NCI-H187 (cell line): ENCODE measurements at places on chromosomes 6 and 20.

GRCh38 chr6:108337721-108338120 lies 42.9 kb downstream of the AFG1L start:
- DNase-seq, result no peak

- no peak for DNase-seq
Measured at GRCh38 chr6:49806145-49806544, 19.1 kb upstream of the PGK2 start.

- DNase-seq, result no peak
Measured at GRCh38 chr6:111971181-111971841, 82.6 kb upstream of the CCN6 start.

GRCh38 chr20:60751826-60752225 lies 500.2 kb upstream of the CDH4 start:
- no peak for DNase-seq

- no peak for DNase-seq
Measured at GRCh38 chr6:146968041-146968760, 236.0 kb upstream of the STXBP5 start.

- no peak for DNase-seq
Measured at GRCh38 chr20:54123587-54124180, 50.1 kb downstream of the CYP24A1 start.

DNA sequence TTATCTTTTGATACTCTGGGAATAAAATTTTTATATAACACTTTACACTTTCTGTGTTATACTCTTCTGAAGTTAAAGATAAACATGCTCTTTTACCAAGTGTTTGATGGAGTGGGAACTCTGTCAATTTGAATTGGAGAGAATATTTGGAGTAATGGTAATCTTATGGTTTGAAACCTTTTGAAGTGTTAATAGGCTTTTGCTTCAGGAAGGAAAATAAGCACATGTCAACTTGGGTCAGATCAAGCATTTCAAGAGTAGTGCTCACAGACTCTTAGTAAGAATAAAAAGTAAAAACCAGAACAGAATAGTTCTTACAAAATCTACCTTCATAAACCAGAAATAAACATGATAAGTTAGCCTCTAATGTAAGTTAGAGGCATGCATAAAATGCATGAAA lies 24.4 kb upstream of the IRAK1BP1 start:
- DNase-seq, result no peak

DNA sequence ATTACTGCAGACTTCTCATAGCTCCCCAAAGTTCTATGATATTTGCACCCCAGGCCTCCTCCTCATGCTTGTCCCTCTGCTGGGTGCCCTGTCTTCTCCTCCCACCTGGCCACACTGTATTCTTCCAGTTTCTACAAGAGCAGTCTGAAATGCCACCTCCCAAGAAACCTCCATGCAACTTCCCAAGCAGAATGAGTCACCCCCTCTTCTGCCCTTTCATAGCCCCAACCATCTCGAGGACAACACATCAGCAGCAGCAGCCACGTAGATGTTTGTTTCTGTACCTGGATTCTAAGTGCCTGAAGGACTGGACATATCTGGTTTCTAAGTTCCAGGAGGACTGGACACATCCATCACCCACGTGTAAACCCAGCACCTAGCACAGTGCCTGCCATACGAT lies 6.6 kb upstream of the ULBP2 start:
- DNase-seq, result no peak

GRCh38 chr6:111429571-111429970 lies 53.4 kb downstream of the REV3L start:
- no peak for DNase-seq

DNA sequence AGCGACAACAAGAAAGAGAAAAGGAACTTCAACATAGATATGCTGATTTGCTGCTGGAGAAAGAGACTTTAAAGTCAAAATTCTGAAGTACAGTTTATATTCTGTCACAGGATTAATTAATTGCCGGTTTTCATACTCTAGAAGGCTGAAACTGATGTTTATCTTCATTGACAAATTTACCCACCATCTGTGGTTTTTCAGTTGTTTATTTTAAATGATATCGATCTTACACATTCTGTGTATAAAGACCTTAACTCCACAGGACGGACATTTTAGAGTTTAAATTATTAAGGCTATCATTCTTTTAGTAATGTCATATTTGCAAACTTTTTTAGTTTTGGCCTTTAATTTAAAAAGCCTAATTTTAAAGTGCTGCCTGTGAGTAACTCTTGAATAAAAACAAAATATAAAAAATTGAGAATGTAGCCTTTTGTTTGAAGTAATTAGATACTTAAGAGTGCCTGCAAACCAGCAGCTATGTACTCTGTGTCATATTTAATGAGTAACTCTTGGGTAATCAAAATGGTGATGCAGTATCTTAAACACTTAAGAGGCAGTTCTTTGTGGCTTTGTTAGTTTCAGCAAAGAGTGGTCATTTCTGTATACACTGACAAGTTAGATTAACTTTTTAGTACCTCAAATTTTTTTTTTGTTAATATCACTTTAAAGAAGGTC lies 59.3 kb downstream of the CDC5L start:
- DNase-seq, result no peak

DNA sequence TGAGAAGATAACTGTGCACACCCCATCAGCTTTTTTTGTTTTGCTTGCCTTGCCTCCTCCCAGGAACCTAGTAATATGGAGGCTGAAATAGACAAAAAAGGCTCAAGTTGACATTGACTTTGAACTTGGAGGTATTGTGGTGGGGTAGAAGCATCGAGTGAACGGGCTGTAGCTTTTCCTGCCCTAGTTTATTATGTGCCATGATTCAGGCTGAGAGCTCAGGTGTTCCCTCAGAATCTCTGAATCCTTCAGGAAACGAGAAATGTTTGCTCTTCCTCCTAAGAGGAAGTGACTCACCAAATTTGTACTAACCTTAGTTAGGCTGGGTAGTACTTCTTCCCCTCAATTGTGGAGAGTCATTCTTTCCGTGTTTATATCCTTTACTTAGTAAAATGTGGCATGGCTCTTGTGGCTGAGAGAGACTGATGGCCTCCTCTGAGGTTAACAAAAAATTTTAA lies 98.8 kb downstream of the SASH1 start:
- DNase-seq, result no peak

- DNase-seq, result no peak
Measured at GRCh38 chr6:103707596-103708325, 1152.0 kb downstream of the HACE1 start.

- no peak for DNase-seq
Measured at GRCh38 chr6:96227135-96227534, 211.4 kb downstream of the FUT9 start.

DNA sequence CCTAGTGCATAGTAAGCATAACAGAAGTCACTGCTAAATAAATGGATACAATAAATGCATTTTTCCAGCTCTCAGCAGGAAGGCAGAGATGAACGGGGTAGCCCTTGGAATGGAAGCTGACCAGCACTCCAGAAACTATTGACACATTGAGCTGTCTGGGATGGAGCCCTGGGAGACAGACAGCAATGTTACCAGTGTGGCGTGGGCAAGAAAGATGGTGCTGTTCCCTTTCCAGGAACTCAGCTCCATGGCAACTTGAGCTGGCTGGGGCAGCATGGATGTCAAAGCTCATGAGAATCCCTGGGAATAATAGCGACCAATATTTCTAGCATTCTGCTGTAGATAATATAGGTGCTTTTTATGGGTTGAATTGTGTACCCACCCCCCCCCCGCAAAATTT lies 104.3 kb upstream of the PTPRT start:
- no peak for DNase-seq

- DNase-seq, result no peak
Measured at GRCh38 chr6:147322299-147323162, 118.3 kb downstream of the STXBP5 start.

DNA sequence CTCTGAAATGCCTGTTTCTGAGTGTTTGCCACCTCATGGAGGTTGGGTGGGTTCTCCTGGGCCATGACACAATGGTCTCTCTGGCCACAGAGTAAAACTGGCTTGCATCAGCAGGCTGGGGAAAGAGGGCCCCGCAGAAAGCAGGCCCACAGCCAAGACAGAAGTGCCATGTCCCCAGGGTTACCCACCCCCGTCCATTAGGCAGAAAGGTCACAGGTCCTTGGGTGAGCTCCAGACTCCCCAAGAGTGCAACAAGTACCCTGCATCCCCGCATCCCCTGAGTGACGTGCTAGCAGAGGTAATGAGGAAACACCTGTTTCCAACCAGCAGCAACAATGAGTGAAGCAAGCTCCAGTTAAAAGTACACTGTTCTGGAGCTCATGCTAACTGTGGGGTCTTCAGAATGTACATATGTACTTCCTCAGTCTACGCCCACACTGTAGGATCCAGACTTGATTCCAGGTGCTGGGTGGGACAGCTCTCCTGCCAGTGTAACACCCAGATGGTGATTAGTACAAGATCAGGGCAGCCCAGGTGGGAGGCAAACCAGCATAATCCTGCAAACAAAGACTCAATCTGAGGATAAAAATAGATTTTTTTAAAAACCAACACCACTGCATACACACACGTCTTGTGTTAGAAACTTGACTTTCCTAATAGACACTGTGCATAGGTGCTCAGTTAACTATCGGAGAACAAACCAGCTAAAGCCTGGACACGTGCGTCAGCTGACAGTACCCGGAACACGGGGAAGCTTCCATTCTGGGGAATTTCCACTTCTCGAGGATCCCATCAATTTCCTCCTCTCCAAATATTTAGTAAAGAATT lies 31.5 kb downstream of the RRBP1 start:
- DNase-seq, result no peak

DNA sequence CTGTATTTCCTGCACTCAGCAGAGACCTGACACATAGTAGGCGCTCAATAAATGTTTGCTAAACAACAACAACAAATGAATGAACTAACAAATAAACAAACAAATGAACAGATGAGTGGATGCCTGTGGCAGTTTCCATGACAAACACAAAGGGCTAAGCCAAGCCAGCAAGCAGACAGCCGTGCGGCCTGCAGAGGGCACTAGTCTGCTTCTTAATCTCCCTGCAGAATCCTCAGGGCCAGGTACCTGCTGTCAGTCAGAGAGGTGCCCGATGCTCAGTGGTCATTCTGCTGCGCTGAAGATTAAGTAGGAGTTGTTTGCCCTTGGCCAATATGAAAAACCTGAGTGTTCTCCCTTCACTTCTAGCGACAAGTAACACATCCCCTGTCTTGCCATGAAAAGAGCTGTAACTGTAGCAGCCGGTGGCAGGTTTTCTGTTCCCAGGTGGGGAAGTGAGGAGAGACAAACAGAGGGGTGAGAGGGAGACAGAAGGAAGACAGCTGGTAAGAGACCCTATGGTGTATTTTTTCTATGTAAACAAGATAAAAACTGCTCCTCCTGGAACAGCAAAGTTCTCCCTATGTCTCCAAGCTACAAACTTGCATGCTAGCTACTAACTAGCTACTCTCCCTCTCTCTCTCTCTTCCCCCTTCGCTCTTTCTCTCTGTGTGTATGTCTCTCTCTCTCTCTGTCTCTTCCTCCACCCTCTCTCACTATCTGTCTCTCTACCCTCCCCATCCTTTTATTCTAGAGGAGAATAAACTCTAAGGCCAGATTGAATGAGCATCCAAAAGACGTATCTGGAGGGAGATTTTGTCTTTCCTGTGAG lies at the start of gene MC3R:
Gene MC3R (plus strand): TSS at position 779 of the 829 bp plus-strand sequence. CDS start 112 bp downstream, outside the sequence.
- DNase-seq, result no peak

- DNase-seq, result no peak
Measured at GRCh38 chr20:35823937-35824336, 52.1 kb downstream of the PHF20 start.

GRCh38 chr6:41028561-41029412 lies 10.2 kb downstream of the UNC5CL start:
- DNase-seq, result no peak

- DNase-seq, result no peak
Measured at GRCh38 chr6:147852772-147853171, 344.3 kb downstream of the SAMD5 start.

DNA sequence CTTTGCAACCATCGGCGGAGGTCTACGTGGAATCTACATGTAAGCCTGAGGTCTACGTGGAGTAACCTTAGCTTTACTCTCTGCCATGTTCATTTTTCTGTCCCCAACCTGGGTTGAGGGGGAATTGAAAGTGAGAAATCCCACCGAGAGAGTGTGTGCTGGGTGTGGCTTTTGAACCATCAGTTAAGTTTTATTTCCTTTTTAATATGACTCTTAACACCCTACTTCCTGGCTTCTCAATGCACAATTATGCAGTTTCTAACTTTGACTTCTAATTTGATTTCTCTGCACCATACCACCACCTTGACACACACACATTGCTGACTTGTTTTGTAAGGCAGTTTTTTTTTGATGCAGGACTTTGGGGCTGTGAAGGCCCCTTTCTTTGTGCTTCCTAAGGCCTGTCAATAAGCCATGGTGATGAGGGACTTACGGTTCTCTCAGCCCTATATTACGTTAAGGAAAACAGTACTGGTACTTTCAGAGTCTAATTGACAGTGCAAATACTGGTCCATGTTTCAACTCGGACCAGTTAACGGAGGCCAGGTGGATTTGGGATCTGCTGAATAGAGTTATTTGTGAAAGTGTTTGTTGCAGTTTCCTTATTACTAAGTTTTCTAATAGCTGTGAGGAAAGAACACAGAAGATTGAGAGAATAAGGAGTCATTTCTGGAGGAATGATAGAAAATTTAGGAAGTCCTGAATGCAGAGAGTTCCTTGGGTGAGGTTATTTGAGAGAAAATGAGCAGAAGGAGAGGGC lies 206.5 kb downstream of the JARID2 start:
- no peak for DNase-seq

DNA sequence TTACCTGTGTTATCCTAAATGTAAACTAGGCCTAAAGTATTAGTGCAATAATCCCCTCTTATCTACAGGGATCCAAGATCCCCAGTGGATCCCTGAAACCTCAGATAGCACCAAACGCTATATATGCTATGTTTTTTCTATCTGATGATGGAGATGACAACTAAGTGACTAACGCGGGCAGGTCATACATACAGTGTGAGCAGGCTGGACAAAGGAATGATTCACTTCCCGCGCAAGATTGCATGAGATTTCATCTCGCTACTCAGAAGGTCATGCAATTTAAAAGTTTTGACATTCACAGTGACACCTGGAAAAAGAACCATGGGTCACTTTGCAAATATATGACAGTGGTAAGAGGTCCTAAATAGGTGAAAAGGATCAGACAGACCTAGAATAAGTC lies 875.9 kb downstream of the HACE1 start:
- DNase-seq, result no peak

- DNase-seq, result no peak
Measured at GRCh38 chr6:137977814-137978213, 110.8 kb downstream of the TNFAIP3 start.

GRCh38 chr6:78942446-78942845 lies 75.1 kb downstream of the IRAK1BP1 start:
- no peak for DNase-seq

DNA sequence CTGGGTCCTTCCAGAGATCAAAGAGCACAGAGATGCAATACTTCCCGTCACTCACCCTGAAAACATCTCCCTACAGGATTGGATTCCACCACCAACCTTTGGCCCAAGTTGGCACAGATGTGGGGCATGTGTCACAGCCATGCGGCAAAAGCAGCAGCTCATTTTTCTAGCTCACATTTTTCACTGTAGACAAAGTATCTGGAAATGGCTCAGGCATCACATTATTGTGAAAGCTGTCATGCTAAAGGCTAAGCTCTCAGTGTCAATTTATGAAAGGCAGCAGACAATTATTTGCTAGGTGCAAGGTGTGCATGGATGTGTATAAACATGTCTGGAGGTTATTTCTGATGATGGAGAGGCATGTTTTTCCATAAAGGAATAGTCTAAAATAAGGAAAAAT lies 248.8 kb upstream of the PRND start:
- no peak for DNase-seq
